ENCODE measurements at places on chromosomes 6 and 20.

- DNase-seq = peak; percentile 95
These were observed 58.6 kb downstream of the SYNJ2 start for GRCh38 chr6:158040051-158040803.

- DNase-seq = no peak
These were observed 642.1 kb downstream of the EPM2A start for GRCh38 chr6:145093226-145093625.

DNA sequence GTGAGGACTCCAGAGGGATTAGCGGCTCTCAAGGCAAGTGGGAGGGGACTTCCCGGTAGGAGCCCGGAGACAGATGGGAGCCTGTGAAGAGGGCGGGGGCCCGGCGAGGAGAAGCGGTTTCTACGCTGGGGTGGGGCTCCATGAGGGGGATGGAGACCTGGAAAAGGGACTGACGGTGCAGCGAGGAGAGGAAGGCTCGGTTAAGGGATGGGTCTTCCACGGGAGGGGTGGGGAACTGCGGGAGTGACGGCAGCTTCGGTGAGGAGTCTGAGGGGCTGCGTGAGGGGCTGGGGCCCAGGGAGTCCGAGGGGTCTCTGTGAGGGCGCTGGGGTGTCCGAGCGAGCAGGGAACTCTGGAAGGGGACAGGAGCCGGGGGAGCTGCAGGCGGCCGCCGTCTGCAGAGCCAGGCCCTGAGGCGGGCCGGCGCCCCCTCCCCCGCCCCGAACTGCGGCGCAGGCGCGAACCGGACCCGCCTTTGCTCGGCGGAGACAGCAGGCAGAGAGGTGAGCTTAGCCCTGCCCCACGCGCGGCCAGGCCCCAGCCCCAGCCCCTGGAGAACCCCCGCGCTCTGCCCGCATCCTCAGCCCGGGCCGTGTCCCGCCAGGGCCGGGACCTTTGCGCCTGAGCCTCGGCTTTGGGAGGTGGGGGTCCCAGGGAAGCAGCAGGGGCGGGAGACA is at the start of gene NRSN2:
NRSN2 (plus strand) TSS at position 472 of the 677 bp plus-strand sequence. CDS start 2,533 bp downstream, outside the sequence.
- no peak for DNase-seq

DNA sequence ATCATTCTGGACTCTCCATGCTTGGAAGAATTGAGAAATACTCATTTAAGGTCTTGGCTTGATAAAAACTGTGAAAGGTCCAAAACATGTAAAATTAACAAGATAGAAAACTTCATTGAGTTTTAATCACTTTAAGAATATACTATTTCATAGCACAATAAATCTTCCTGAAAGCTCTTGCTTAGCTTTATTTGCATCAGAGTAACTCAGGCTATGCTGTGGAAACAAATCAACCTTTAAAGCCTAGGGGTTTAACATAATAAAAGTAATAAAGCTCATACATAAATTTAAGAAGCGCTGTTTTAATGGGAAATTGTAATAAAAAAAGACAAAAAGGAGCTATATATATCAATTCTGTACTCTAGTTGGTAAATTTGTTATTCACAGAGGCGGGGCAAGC is 77.2 kb upstream of the PTCHD4 start:
- DNase-seq = no peak

GRCh38 chr20:37668166-37668565 is 25.7 kb upstream of the CTNNBL1 start:
- no peak for DNase-seq

DNA sequence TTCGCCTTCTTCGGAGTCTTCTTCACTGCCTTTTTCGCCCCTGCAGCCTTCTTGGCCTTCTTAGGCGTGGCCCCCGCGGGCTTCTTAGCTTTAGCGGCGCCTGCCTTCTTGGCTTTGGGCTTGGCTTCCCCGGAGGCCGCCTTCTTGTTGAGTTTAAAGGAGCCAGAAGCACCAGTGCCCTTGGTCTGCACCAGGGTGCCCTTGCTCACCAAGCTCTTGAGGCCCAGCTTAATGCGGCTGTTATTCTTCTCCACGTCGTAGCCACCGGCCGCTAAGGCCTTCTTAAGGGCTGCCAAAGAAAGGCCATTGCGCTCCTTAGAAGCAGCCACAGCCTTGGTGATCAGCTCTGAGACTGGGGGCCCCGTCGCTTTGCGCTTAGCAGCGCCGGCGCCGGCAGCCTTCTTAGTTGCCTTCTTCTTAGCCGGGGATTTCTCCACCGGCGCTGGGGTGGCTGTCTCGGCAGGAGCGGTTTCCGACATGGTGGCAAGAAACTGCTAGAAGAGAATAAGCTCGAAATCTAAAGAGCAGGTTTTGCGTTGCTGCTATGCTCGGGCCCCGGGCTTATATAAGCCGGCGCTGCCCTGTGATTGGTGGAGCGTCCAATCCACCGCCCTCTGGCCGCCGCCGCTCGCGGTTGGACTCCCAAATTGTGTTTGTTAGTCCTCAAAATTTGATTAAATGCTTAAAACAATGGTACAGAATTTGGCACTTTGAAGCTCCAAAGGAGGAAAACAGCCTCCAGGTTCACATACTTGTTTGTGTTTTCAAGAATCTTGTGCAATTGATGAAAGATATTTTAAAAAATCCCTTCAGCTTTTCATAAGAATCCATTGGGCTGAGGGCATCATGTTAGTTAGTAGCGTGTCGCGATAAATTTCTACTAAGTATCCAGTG is 44.9 kb downstream of the OR2B2 start:
- DNase-seq = no peak

- DNase-seq = peak; percentile 91
These were observed 76.5 kb downstream of the ADGRG6 start for GRCh38 chr6:142378138-142378875.

- no peak for DNase-seq
These were observed 17.6 kb upstream of the PKHD1 start for GRCh38 chr6:52104979-52105378.

GRCh38 chr6:32742374-32742773 is 1.2 kb downstream of the HLA-DQA2 start:
- DNase-seq = no peak

DNA sequence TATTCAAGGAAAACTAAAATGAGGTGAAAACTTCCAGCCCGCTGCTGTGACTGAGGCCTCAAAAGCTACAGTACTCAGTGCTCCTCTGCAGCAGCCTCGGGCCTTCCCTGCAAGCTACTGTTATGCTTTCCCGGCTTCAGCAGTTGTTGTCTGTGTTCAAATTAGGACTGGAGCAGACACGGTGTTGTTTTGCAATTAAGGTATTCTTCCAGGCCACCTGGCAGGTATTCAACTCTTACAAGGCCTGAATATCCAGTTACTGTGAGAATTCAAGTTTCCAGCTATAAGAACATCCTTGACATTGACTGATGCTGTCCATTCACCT is 10.7 kb downstream of the TXNDC5 start:
- no peak for DNase-seq

- peak; percentile 75 for DNase-seq
These were observed 123.1 kb upstream of the GJE1 start for GRCh38 chr6:142009647-142010046.

Data from astrocyte of the cerebellum (primary cell).